T1000 (cell line): ENCODE measurements at places on chromosomes 5 and 9.

GRCh38 chr5:21831145-21831787, 1021.9 kb downstream of the CDH12 start:
- no peak for DNase-seq

DNA sequence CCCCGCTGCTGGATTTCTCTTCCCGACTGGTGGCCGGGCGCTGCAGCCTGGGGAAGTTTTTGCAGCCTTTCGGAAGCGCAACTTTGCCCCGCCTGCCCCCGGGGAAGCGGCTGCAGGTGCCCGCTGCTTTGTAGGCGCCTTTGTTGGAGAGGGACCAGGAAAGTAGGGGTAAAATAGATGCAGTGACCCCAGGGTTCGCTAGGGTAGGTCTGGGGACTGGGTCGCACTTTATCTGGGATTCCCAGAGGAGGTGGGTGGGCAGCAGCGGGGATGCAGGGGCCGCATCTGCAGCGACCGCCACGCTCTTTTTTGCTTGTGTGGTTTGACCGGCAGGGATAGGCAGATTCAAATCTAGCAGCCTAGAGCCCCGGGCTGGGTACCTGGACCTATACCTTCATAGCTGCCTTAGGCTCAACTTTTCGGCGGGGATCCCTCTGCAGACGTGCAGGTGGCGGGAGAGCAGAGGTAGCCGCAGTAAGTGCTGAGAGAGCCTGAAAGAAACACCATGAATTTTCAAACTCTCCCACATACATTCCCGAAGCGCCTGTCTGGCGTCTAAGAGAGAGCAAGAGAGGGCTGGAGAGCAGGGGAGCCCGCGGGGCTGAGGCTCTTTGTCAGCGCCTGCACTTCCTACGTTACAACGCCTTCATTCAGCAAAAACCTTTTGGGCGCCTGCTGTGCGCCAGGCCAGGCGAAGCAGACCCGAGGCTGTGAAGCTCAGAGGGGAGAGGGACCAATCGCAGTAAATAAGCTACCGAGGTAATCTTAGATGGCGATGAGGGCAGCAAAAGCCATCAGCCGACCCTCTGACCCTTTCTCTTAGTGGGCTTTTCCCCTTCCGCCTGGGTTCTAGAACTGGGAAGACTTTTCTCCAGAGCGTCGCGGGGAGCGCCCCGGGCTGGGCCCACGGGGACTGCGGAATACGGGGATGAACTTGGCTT, 642 bp downstream of the SV2C start:
- DNase-seq = no peak

- no peak for DNase-seq
Measured at GRCh38 chr5:148859703-148860102, 33.3 kb downstream of the ADRB2 start.

DNA sequence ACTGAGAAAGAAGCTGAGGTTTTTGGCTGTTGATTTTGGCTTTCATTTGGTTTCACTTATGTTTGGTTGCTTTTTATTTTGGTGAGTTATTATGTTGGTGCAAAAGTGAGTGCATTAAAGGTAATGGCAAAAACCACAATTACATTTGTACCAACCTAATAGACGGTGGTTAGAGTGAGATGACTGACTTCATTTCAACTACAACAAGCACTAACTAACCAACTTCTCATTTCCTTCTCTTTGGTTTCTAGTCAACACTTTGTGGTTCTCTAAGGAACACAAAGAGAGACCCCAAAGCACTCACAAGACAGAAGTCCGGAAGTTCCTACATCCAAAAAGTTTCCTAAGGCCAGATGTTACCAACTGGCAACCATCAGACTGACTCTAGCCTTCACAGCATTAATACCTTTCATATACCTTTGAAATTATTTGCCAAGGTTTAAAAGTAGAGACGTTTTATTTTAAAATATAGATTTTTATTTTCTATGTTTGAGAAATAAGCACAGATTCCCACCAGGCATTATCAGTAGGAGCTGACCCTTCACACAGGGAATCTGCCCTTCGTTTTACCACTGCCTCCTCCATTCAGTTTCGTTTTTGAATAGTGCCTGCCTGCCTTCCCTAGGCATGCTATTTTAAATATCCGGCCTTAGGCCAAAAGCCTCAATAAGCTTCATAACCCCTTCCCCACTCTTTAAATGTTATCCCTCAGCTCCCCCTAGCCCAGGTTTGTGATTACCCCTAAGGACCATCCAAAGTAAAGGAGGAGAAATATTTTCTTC, 301.1 kb upstream of the PTGER4 start:
- no peak for DNase-seq

- DNase-seq = no peak
Measured at GRCh38 chr9:109027176-109027575, 13.9 kb upstream of the CTNNAL1 start.

DNA sequence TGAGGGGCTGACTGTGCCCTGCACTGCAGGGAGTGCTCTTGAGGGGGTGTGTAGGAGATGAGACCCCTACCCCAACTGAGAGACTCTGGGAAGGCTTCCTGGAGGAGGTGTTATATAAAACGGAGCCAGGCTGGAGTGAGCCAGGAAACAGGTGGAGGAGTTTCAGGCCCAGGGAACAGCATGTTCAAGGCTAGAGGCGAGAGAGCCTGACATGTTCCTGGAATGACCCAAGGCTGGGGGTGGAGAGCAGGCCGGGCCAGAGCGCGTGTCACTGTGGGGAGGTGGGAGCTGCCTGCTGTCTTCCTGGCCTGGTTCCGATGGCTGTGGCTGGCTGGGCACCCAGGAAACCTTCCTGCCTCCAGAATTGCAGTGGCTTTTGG, 48.7 kb downstream of the RXRA start:
- DNase-seq = no peak

DNA sequence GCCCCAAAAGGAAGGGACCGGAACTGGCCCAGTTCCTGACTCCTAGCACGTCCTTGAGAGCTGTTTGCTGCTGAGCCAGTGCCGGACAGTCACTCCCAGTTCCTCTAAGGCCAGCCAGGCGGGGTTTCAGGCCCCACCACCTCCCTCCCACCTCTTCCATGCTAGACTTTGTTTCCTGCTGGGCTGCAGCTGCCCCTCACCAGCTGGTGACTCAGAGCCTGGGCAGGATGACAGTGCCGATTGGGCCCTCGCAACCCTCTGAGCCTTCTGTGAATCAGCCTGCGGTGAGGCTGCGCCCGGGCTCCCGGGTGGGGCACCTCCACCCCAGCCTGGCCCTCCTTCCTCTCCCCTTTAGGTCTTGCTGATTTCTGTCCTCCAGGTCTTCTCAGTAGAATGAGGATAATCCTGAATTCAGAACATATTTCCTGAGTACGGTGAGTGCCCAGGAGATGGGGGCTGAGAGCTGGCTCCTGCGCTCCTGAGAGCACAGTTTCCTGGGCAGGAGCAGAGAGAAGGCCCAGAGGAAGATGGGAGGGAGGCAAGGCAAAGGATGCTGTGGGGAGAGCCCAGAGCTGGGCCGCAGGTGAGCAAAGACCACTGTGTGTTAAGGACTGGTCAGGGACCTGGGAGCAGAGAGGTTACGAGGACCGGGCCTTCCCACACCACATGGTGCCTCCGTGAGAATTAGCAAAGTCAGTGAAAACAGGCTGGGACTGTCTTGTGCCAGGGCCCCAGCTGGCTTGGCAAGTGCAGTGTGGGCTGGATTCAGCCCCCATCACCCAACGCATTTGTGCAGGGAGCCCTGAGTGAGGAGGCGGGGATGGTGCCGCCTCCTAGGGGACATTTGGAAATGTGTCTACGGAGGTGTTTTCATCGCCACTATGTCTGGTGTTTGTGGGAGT, 32.9 kb upstream of the STXBP1 start:
- peak; percentile 91 for DNase-seq

DNA sequence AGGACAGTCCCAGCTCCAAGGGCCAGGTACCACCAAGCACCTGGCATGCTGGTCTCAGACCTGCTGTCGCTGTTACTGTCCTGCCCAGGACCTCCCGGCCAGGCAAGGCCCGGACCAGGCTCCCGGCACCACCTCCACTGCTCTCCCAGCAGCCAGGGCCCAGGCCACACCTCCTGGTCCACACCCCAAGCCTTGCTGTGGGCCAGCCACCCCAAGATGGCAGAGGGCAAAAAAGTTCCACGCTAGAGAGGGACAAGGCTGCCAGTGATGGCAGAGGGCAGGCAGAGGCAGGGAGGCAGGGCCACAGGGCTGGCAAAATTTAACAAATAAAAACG, 1.1 kb downstream of the DNLZ start:
- no peak for DNase-seq

- no peak for DNase-seq
Measured at GRCh38 chr5:136731241-136731900, 366.0 kb upstream of the TRPC7 start.

- no peak for DNase-seq
Measured at GRCh38 chr5:77859306-77859705, 83.2 kb upstream of the TBCA start.

DNA sequence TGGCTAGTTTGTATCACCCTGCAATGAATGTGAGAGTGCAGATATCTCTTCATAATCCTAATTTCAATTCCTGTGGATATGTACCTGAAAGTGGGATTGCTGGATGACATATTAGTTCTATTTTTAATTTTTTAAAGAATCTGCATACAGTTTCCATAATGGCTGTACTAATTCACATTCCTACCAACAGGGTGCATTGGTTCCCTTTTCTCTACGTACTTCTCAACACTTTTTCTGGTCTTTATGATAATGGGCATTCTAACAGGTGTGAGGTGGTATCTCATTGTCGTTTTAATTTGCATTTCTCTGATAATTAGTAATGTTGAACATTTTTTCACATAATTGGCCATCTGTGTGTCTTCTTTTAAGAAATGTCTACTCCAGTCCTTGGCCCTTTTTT, 927.5 kb downstream of the DTWD2 start:
- no peak for DNase-seq

DNA sequence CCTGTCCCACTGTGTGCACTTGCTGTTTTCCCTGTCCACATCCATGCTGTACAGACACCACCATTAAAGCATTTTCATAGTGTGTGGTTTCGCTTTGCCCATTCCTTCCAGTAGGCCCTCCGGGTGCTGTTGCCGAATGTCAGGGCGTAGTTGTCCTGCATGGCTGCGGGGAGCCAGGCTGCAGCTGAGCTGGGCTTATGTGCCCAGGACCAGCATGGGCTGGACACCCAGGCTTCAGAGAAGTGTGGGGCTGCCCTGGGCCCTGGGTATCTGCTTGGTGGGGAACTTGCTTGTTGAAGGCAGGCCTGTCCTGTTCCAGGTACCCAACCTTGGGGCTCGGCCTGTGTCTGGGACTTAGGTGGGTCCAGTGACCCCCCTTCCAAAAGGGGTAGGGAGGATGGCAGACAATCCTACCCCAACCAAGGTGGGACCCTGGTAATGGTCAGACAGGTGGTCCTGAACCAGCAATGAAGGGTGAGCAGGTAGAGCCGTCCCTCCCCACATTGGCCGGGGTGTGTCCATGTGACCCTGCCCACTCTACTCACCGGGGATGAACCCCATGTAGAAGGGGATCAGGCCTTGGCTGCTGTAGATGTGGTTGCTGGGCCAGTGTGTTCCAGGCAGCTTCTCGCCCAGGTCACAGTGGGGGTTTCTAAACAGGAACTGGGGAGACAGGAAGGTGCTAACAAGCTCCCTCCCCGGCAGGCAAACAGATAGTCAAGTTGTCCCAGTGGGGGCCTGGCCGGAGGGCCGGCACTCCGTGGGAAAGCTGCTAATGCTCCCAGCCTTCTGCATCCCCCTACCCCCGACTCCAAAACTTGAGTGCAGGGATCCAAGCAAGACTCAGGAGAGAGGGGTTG, 2.8 kb downstream of the TUBB4B start:
- DNase-seq = no peak

GRCh38 chr5:79837761-79838551, 148.3 kb downstream of the CMYA5 start:
- DNase-seq = no peak

- no peak for DNase-seq
Measured at GRCh38 chr5:125372694-125373631, 626.5 kb upstream of the ZNF608 start.

DNA sequence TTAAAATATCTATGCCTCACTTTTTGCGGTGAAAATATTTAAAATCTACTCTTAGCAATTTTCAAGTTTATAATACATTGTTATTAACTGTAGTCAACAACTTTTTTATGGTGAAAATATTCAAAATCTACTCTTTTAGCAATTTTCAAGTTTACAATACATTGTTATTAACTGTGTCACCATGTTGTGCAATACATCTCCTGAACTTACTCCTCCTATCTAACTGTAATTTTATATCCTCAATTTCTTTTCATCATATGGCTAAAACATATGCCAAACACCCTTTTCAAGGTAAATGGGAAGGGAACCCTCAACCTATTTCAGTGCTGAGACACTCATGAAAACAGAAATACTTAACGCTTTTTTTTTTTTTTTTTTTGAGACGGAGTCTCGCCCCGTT, 982.7 kb upstream of the DMAC1 start:
- DNase-seq = no peak

GRCh38 chr5:58048954-58049353, 410.9 kb downstream of the PLK2 start:
- DNase-seq = no peak

GRCh38 chr9:27460226-27461023, 63.7 kb upstream of the IFNK start:
- no peak for DNase-seq

- no peak for DNase-seq
Measured at GRCh38 chr5:123199527-123199926, 110.5 kb downstream of the PRDM6 start.

GRCh38 chr5:6885581-6885980, 172.3 kb downstream of the TENT4A start:
- DNase-seq = no peak

- DNase-seq = no peak
Measured at GRCh38 chr5:6729386-6730310, 16.4 kb downstream of the TENT4A start.

- DNase-seq = no peak
Measured at GRCh38 chr5:112064271-112064701, 307.3 kb upstream of the NREP start.

DNA sequence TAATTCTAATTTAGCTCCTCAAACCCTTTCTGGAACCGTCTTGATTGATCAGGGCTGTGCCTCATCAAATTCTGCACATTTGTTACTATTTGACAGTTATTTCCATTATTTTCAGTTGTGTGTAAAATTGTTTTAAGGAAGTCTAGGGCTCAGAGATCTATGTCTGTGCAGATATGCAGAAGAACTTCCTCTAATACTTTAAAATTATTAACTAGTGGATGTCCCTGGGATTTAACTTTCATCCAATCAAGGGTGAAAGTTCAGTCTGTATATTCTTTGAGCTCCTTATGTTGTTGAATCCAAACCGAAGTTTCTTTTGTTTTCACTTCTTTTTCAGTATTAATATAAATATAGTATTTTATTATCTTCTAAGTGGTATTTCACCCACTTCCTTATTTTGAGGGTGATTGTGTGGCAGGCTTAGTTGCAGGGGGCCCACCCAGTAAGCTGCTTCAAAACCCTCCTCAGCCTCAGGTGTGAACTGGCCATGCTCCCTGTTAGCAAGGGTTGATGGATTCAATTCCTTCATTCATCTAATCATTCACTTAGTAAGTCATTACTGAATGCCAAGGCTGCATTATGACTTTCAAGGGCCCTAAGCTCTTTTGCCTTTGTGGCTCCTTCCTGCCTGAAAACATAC, 2.1 kb upstream of the CAMLG start:
- DNase-seq = no peak

GRCh38 chr5:155839251-155840037, 487.5 kb upstream of the SGCD start:
- no peak for DNase-seq

GRCh38 chr5:76524868-76525267, 98.3 kb downstream of the F2RL2 start:
- DNase-seq = no peak
